ENCODE measurements at places on chromosomes 1 and 21.

- DNase-seq, result no peak
Measured at GRCh38 chr1:85602571-85602970, 22.0 kb downstream of the CCN1 start.

DNA sequence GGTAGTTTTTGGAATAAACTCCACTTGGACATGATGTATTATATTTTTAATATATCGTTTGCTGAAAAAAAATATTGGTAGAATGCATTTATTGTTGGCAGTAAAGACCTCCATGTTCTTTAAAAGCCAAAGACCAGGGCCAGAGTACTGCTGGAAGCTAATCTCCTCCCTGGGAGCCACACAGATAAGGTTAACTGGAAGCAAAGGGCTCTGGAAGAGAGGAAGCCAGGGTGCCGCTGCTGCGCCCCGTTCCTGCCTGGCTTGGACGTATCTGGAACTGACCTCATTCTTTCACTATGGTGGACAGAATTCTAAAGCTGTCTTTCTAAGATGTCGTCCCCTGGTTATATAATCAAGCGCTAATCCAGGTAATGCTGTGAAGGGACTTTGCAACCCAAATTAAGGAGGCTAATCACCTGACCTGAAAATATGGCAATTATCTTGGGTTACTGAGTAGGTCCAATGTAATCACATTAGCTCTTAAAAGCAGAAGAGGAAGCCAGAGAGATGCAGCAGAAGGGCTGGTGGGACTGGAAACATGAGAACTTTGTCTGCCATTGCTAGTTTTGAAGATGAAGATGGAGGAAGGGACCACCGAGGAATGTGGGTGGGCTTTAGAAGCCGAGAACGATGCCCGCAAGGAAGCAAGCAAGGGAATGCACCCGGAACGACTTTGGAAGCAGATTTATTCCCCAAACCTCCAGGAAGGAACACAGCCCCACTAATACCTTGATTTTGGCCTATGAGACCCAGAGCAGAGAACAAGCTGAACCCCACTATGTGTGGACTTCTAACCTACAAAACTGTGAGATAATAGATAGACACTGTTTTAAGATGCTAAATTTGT, 167.7 kb upstream of the KCNJ15 start:
- no peak for DNase-seq

GRCh38 chr1:12012560-12013316, 6.6 kb upstream of the MIIP start:
- DNase-seq, result no peak

- DNase-seq, result no peak
Measured at GRCh38 chr1:202834771-202835547, 24.2 kb downstream of the PCAT6 start.

DNA sequence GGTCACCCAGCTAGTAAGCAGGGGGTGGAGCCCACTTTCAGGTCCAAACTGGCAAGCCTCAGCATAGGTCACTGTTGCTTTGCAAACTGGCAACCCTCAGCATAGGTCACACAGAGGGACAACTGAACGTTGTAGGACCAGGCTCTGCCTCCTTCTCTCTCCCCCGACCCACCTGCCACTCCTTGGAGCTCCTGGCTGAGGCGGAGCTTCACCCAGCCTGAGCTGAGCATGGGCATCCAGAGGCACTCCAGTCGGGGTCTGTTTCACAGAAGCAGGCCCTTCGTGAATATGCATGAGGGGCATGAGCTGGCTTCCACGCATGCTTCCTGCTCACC, 24.2 kb downstream of the CAPZB start:
- DNase-seq, result no peak

GRCh38 chr1:20302108-20302471, 11.4 kb downstream of the VWA5B1 start:
- DNase-seq, result no peak

- DNase-seq, result no peak
Measured at GRCh38 chr21:43974791-43975468, 37.2 kb upstream of the TRAPPC10 start.

DNA sequence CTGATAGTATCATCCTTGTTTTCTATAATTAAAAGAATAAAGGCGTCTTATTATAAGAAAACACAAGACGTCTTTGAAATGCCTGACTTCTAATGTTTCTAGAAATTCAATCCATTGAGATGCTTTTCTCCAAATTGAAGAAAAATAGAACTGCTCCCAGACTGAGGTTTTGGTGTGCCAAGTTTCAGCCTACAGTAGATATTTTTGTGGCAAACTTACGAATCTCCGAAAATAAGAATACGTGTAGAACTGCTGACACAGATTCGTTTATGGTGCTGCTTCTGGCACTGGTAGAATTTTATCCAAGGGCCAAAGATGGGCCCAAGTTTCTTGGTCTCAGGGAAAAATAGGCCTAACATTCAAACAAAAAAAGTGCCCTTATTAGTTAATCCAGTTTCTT, 554.5 kb upstream of the NR5A2 start:
- no peak for DNase-seq

Data from BJ (cell line).